ENCODE measurements at places on chromosomes 2 and 18. TPM values are rescaled to one million over a fixed set of nuclear protein-coding genes. Genes with fewer than 3 reads are reported as not detected.

- no peak for DNase-seq
Observed at GRCh38 chr2:10269291-10269690, 33.4 kb upstream of the HPCAL1 start.

GRCh38 chr2:109379507-109379906 is 234.3 kb downstream of the SEPTIN10 start:
- no peak for DNase-seq

DNA sequence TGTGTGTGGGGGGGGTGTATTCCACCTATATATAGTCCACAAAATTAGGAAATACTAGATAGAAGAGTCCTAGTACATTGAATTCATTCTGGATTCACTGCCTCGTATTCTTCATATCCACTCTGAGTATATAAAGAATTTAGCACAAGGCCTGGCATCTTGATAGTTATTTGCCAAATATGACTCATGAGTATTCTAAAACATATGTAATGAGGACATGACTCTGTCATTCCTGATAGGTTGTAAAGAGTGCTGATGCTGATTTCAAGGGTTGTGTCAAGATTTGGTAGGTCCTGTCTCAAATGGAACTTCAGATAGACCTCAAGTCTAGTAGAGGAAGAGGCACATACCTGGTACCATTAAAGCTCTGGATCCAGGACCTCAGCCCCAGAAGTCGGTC is 173.4 kb upstream of the BOD1L2 start:
- no peak for DNase-seq

DNA sequence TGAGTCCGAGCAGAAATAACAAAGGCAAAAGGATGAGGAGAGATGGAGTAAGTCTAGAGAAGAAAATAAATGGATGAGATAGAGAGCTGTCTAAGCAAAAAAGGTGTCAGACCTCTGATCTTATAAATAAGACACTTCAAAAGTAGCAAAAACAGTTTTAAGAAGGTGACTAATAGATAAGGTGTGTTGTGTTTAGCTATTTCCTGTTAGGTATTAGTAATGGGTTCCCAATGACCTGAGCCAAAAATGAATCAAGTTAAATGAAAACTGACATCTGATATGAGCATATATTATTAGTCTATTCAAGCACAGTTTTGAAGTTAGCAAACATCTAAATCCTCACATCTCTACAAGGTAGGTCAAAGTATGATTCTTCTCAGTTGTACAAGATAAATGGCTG is 10.6 kb downstream of the SUPT7L start:
- no peak for DNase-seq

METTL4 gene
- total RNA-seq, result 6.9 TPM

- no peak for DNase-seq
Observed at GRCh38 chr18:28728891-28729290, 552.0 kb upstream of the CDH2 start.

AKAIN1 gene
- total RNA-seq, result not detected

GRCh38 chr18:8354304-8354703 is 254.9 kb upstream of the RAB12 start:
- no peak for DNase-seq

Measured in tibial nerve (tissue), 4 donors.